ENCODE measurements at places on chromosomes 4 and X.

DNA sequence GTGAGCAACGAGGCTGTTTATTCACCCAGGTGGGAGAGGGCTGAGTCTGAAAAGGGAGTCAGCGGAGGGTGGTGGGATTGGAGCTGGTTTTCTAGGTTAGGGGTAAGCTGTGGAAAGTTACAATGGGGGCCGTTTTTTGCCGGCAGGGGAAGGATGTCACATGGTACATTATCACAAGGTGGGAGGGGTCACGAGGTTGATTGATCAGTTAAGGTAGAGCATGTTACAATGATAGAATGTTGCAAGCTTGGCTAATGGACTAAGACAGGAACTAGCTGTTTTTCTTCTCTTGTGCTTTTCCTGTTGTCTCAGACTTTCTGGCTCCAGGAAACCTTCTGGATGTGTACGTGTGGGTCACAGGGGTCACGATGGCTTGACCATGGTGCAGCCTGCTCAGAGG is 536.3 kb upstream of the HTR2C start:
- no peak for DNase-seq

DNA sequence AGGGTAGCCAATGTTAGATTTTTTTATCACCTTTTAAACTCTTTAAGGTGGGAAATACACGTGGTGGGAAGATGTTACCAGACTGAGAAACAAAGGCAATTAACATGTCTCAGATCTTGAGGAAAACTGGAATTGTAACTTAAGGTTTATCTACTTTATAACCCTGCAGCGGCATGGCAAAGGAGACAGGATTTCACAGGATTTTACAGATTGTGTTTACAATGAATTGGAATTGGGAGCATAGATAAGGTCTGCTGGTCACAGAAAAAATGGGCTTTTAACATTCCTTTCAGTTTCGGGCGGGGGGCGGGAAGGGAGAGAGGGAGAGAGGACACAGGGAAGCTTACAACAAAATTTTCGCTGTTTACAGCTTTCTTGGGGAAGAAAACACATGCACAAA is 467.5 kb upstream of the CT83 start:
- no peak for DNase-seq

GRCh38 chrX:93791304-93791703 is 117.3 kb downstream of the FAM133A start:
- no peak for DNase-seq

DNA sequence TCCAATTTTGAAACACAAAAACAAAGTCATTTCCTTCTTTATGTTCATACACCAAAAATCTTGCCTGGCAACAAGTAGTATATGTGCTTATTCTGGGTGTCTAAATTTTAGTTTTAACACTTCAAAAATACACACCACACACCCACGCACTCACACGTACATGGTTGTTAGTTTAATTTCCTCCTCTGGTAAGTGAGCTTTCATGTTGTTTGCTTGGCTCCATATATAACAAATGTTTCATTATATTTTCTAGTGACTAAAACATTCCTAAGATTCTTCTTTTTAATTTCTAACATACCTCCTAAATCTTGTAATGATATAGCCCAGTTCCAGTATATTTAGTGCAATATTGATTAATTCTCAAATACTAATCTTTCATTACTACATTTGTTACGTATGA is 80.9 kb downstream of the PRDM5 start:
- DNase-seq, result no peak

- DNase-seq, result no peak
These were observed 365.8 kb upstream of the TENM3 start for GRCh38 chr4:181877329-181877848.

DNA sequence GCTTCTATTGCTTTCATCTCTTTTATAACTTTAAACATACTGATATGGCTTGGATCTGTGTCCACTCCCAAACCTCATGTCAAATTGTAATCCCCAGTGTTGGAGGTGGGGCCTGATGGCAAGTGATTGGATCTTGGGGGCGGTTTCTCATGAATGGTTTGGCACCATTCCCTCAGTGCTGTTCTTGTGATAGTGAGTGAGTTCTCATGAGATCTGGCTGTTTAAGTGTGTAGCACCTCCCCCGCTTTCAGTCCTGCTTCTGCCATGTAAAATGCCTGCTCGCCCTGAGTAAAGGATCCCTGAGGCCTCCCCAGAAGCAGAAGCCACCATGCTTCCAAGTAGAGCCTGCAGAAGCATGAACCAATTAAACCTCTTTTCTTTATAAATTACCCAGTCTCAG is 17.7 kb downstream of the MND1 start:
- DNase-seq, result no peak

GRCh38 chr4:74228691-74229640 is 71.0 kb downstream of the MTHFD2L start:
- peak; percentile 40 for DNase-seq

DNA sequence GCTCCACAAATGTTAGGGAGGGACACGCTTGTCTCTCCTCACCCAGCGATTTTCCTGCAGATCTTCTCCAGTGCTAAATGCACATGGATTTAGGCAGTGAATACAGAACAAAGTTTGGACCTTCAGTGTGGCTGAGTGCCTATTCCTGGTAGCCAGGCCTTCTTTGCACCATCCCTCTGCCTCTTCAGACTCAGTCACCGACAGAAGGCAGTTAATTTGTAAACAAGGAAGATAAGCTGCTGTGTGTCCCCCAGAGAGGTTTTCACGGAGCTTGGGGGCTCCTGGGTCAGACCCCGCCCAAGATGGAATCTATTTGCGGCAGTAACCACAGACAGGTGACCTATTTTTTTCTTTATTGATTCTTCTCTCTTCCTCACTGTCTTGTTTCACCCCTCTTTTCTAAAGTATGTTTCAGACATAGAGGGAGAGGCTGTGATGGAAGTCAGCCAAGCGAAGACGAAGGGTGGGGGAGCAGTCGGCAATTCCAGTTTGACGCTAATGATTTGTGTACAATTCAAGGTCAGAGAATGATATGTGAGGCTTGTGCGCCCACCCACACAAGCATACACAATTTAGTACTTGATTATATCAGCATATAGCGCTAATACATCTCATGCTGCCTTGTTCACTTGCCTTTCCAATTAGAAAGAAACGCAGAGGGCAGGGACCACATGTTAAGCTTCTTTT is 200.8 kb downstream of the MGST2 start:
- DNase-seq, result no peak

- DNase-seq, result no peak
These were observed 40.3 kb upstream of the FHL1 start for GRCh38 chrX:136106920-136107528.

GRCh38 chr4:175453456-175453855 is 358.6 kb downstream of the GPM6A start:
- no peak for DNase-seq

- DNase-seq, result no peak
These were observed 103.5 kb downstream of the SLC34A2 start for GRCh38 chr4:25759101-25759500.

DNA sequence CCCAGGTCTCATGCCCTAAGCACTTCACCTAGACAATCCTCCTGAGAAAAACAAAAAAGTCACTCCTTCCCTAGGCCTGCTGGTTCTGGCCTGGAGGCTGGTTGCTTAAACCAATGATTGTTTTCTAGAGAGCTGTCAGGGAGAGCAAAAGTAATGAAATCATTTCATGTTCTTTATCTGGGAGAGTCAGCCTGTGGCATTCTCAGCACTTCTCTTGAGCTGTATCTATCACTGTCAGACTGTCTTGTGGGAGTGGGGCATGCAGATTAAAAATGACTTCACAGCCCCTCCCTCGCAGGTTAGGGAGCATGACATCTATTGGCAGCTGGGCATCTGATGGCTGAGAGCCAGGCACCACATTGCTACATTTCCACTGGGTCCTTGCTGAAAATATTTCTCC is 20.4 kb upstream of the TMEM154 start:
- no peak for DNase-seq

DNA sequence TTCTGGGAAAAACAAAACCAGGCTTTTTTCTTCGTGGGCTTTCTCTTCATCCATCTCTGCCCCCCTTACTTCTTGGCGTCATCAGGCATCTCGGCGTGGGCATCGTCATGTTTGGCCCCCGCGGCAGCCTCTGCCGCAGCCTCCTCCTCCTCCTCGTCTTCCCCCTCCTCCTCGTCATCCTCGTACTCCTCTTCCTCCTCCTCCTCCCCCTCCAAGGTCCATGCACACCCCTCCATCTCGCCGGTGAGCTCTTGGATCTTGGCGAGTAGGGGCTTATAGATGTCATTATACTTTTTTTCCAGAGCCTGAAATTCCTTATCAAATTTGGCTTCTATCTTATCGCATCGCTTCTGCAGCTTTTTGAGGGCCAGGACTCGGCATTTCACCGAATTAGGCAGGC is 488 bp downstream of the NAP1L5 start:
- DNase-seq, result no peak

DNA sequence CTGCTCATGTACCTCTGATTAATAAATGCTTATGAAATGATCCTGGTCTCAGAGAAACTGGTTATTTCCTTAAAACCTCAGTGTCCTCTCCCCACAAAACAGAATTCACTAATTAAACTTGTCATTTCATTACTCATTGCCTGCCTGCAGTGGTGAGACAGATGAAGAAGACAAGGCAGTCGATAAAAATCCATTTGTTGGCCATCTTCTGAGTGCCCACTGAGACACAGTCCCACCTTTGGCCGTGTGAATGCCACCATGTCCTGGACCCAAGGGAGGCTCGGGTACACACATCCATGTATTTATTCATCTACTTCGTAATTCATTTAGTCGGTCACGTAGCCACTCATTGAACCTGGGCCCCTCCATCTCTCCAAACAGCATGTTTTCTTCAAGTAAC is 3.5 kb downstream of the S100P start:
- DNase-seq, result no peak

DNA sequence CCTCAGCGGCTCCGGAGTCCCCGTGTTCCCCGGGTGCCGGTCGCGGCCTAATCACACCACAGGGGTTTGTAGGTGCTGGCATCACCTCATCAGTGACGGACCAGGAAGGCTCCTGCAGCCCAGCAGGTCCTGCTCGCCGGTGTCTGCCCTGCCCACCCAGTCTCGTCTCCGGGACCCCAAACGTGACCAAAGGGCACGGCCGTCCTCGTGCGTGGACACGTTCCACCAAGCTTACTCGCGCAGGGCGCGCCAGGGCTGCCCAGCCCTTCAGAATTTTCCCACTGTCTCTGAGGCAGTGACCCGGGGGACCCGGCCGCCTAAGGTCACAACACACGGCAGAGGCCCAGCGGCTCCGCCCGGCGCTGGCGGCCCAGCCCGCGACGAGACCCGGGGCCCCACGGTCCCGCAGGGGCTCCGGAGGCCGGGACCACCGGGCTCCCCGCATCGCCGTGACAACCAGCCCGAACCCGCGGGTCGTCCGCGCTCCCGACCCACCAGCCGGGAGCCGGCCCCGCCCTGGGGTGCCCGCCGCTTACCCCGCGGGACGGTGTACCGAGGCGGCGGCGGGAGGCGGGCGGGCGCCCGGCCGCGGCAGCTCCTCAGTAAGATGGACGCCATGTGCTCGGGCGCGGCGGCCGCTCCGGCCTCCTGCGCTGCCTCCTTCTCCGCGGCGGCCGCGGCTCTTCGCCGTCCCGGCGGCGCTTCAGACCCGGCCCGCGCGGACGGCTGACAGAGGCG is 454 bp downstream of the LETM1 start:
- peak; percentile 11 for DNase-seq

Measured in activated T-helper 9 cell treated with anti-CD3 and anti-CD28 coated beads, Interleukin-2, amount 50 U/mL, for 16 hours (primary cell).